NCI-H345 (cell line): ENCODE measurements at places on chromosomes 3 and 15.

DNA sequence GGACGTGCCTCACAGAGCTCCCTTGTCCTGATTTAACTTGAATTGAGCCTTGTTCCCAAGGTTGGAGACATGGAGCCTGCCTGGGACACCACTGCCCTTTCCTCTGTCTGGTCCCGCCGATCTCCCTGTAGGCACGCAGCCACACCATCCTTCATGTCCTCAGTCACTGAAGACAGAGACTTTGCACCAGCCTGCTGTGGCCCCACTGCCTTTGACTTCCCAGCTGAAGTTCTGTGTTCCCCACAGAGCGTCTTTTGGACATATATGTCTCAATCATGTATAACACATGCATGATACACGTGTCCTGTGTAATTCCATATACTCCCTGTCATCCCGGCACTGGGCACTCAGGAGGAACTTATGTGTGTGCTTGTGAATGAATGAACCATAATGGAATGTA lies 23.6 kb downstream of the GABRA5 start:
- DNase-seq: no peak

DNA sequence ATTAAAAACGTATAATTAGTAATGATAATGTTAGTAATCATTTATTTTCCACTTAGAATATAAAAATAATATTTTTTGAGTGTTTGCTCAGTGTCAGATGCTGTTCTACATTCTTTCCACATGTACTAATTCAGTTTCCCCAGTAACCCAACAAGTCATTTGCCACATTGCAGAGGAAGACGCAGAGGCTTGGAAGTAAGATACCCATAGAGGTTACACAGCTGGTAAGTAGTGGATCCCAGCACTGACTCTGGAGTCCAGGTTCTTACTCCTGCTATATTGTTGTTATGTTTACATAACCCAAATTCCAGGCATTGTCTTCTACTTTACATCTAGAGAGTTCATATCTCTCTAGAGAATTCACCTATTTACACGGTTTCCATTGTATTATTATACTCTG lies 48.2 kb upstream of the MYO5C start:
- no peak for DNase-seq

DNA sequence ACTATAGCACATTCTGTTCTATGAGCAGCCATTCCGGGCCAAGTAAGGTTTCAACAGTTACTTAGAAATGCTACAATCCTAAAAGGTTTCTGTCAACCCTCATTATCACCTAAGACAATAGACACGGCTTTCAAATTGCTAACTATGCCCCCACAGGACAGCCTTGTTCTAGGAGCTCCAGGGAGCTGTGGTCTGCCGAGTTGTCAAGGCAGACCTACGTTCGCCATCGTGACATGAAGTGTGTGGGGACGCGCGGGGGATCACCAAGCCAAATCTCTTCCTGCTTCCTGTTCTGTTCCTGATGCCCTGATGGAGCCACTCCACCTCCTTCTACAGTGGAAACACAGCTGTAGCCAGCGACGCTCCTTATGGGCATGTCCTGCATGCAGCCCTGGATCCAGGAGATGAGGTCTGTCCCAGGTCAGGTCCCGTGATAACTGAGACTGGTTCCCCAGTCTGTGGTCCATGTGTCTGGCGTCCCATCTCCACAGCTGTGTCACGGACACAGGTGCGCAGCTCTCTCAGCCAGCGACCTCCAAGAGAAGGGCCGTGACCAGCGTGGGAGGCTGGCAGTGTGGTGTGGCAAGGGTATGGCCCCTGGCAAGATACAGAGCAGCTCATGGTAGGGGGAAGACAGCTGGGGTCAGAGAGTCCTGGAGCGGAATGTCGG lies 82.8 kb downstream of the PCSK6 start:
- DNase-seq: no peak

DNA sequence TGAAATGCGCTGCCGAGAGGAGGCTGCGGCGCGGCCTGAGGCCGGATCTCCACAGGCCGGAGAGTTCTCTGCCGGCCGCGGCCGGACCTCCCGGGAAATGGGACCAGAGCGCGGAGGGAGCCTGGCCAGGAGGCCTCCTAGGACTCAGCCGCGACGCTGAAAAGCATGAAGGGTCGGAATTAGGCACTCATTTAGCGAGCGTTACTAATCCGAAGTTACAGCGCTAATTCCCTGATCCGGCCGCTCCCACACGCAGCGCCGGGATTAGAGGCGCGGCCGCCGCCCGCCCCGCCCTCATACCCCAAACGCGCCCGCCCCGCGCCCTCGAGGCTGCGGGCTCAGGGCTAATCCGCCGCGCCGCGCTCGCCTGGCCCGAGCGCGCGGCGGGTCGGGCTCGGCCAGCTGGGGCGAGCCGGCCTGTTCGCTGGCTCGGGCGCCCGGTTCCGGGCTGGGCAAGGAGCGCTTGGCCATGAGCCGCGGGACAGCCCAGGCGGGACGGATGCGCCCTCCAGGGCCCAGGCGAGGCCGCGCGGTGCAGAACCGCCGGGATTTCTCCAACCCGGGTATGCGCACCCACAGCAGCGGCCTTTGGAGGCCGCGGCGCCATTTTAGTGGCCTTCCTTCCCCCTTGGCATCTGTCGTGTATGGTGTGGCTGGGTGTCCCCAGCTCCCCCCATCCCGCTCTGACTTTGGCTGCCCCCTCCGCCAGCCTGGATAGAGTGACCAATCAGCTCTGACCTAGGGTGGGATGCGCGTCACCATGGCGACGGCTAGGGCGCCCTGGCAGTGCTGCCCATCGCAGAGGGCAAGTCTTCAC lies 36.8 kb upstream of the POLG start:
- DNase-seq: no peak

DNA sequence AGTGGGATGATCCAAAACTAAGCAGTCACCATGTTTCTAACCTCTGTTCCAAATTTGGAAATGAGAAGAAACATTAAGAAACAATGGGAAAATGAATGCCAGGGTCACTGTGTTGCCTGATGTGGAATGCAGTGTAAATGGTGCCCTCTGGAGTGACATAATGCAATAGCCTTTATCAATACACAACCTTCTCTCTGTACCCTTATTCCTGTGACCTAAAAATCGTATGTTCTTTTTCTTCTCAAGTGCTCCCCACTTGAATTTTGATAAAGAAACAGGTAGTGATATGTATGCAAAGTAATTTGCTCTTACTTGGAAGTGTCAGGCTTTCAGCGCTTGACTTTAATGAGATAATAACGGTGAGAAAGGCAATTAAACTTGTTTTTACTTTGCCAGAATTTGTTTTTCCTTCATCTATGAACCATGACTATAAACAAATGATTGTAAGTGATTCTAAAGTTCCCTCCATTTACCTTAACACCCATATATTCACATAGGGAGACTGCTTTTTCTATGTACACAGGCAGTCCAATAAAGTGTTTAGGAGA lies 145.8 kb upstream of the THRB start:
- DNase-seq: no peak

GRCh38 chr3:28218071-28218916 lies 23.1 kb upstream of the CMC1 start:
- no peak for DNase-seq

DNA sequence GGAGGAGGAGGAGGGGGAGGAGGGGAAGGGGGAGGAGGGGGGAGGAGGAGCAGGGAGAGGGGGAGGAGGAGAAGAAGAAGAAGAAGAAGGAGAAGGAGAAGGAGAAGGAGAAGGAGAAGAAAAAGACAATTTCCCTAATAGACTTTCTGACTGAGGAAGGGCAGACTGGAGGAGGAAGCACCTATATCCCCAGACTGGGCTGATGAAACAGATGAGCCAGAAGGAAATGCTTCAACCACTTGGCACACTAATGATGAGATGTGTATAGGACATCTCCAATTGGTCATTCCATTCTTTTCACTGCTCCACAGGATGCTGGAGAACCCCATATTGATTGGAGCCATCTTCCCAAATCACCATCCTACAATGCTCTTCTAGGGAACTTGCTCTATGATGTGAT lies 69.9 kb downstream of the LYZL4 start:
- DNase-seq: no peak

DNA sequence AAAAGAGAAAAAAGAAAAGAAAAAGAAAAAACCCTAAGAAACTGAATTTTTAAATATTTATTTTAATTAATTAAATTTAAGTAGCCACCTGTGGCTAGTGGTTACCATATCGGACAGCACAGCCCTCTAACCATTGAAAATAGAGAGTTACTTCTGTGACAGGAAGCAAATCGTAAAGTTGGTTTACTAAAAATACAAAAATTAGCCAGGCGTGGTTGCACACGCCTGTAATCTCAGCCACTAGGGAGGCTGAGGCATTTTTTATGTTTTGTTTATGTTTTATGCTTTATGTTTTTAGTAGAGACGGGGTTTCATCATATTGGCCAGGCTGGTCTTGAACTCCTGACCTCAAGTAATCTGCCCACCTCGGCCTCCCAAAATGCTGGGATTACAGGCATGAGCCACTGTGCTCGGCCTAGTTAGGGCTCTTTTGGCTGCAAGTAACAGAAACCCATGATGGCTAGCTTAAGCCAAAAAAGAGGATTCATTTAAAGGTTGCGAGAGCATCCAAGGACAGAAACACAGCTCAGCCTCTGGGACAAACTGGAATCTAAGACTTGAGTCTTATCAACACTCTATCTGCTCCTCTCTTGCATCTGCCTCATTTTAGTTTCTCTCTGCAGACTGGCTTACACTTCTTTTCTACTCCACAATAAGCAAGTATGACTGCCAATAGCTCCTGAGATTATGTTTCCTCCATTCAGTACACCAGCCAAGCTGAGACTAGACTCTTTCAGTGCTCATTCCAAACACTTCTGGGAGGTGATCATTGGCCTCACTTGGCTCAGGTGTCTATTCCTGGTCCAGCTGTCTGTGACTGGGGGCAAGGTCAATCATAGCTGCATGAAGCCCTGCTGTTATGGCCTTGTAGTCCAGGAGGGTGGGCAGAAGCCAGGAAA lies 6.8 kb upstream of the SKIL start:
- no peak for DNase-seq

DNA sequence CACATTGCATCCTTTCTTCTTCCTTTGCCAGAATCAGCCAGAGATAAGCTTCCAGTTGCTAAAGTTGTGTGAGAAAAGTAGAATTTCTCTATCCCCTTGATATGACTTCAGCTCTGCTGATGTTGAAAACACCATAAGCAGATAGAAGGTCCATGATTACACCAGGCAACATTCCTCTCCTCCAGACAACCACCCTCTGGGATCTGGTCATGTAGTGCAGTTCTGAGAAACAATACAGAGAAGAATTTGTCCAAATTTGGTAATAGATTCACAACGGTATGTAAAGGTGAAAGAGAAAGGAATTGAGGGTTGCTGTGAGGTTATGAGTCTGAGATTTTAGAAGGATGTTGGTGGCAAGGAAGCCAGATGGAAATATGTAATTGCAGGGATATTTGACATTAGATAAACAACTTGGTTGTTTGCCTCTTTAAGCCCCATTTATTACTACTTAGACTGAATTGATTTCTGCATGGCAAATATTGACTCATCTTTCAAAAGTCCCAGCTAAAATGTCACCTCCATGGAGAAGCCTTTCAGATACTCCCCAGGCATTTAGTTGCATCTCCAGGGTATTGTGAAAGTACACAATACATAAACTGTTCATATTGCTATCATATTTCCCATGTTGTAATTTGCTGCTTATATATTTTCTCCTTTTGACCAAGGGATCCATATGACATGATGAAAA lies 134.9 kb downstream of the GAP43 start:
- peak; percentile 70 for DNase-seq

DNA sequence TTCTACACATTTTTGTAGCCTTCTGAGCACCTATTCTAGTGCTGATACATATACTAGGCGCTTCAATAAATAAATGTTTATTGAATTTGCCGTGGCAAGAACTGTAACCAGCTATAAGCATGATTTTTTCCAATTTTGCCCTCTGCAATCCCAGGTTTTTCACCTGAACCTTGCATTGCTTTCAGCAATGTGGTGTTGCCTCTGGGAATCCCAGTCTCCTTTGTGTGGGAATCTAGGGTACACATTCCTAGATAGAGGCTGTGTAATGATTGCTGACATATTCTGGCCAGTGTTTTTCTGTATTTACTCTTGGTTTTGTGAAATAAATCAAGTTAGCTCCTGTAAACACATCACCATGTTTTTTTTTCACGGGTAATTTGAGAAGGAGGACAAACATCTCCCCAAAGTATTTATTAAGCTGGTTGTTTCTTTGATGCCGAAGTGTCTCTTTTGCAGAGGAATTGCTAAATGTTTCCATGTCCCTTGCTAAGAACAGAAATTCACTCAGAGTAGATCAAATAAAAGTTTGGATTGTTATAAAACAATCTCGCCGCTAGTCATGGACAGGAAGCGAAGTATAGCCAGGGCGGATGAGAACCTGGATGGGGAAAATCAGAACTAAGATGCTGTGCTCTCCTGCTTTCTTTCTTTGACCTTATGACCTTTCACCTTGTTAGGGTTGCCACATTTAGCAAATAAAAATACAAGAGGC lies 1.2 kb downstream of the CFAP91 start:
- no peak for DNase-seq

DNA sequence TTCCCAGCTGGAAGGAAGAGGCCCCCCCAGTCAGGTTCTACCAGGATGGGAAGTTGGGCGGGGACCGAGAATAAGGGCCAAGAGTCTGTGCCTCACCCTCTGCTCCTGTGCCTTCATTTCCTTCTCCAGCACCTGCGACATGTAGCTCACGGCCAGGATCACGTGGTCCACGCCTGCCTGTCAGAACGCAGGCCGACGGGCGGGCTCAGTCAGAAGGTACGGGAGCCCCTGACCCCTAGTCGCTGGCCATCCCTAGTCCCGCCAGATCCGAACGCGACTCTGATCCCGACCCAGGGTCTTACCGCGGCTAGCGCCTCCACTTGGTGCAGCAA lies 489 bp downstream of the GMPPB start:
- DNase-seq: peak; percentile 34

- DNase-seq: no peak
Measured at GRCh38 chr3:30539772-30540171, 66.6 kb upstream of the TGFBR2 start.

GRCh38 chr3:94162700-94163099 lies 99.8 kb downstream of the NSUN3 start:
- DNase-seq: no peak

- no peak for DNase-seq
Measured at GRCh38 chr15:82871358-82871757, 61.9 kb downstream of the WHAMM start.

GRCh38 chr3:147189016-147189415 lies 217.3 kb downstream of the ZIC4 start:
- DNase-seq: no peak
